ENCODE measurements at places on chromosomes 2 and 18.
A peak's percentile ranks its signal among the peaks of the same experiment; 100 is the strongest.

DNA sequence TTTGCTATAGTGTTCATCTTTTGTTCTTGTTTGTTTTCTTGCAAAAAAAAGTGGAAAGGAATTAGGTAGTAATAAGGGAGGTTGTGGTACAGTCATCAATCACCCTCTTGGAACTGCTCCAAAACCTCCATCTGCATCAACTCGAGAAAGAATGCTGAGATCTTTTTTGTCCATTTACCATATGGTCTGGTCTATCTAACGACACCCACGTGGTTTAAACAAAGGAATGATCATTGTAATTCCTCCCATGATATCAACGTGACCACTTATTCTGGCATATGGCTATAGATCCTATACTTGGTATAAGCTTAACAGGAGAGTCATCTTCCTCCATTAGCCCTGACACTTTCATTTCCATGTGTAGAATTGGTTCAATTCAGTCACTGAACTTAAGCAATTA, 1025.3 kb upstream of the NXPH2 start:
- DNase-seq, result no peak

DNA sequence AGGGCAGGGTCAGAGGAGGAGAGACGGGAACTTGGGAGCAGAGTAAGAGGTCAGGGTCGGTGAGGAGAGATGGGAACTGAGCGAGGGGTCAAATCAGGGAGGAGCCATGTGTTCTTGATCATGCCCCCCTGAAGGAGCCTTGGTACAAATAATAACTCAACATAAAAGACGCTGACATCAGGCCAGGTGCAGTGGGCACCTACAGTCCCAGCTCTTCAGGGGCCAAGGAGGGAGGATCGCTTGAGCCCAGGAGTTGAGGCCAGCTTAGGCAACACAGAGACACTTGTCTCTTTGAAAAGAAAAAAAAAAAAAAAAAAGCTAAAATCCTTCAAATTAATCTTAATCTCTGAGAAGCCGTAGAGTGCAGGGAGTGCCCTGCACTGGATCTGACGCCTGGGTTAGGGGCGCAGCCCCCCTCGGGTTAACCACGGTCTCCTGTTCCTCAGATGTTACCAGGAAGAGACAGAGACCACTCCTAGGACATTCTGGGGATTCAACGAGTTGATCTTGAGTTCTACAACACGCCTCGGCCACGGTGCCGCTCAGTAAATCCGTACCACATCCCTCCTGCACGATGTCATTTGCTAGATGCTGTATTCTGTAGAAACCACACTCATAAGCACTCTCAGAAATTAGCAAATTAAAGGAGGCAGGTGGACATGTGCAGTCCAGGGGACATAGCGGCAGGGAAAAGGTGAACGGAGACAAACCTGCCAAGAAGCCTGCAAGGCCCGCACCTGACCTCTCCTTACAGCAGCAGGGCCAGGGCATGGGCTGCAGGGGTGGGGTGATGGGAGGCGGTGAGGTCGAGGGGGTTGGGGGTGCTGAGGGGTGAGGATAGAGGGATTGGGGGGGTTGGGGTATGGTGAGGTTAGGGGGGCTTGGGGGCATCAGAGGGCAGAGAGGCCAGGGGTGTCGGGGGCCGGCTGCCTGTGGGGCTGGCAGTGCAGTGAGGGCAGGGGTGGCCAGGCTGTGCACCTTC, 29.2 kb downstream of the SLC66A2 start:
- DNase-seq, result no peak

DNA sequence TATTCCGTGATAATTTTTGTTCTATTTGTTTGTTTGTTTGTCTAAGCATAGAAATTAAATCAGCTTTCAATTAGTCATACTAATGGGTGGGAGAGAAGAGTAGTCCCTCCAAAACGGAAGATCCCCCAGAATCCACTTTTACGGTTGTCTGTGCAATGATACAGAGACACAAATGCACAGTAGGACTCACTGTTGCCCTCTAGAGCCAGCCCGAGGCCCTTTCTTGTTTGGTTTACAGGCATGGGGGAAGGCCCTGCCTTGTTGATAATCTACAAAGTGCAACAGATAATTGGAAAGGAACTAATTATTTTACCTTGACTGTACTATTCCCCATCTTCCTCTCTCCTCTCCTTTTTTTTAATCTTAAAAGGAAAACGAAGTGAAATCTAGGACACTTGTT, 121.1 kb downstream of the ACOXL start:
- no peak for DNase-seq

- no peak for DNase-seq
Observed at GRCh38 chr2:86383844-86384243, 46.4 kb upstream of the REEP1 start.

- no peak for DNase-seq
Observed at GRCh38 chr2:239776436-239777005, 248.6 kb downstream of the NDUFA10 start.

- no peak for DNase-seq
Observed at GRCh38 chr2:12032398-12032797, 286.0 kb downstream of the LPIN1 start.

DNA sequence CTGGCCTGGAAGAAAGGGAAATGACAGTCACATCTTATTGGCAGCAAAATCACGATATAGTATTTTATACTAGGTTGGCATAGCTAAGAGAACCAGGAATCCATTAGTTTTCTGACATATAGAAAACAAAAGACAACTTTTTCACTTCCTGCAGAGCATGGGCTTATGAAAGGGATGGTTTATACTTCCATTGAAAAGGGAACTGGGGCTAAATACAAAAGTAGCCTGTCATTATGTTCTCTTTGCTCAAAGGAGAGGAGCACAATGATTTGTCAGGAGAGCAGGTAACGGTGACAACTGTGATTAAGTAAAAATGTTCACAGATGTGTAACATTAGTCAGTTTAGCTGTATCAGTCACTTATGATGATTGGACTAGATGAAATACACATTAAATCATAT, 46.4 kb downstream of the SLC25A12 start:
- DNase-seq, result no peak

DNA sequence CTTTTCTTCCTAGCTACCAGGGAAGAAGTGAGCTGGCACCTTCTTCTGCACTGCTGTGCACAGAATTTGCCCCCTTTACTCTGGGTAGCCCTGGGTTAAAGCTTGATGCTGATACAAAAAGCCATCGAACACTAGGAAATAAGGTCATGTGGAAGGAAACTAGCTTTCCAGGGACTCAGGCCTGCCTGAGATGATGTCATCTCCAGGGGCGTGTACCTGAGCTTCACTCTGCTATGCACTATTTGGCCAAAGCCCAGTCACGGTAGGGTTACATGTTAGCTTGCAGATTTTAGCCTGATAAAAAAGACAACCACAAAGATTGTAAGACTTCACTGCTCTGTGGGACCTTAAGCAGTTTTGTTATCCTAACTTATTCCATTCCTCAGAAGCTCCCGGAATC, 20.4 kb downstream of the EDAR start:
- DNase-seq, result no peak

DNA sequence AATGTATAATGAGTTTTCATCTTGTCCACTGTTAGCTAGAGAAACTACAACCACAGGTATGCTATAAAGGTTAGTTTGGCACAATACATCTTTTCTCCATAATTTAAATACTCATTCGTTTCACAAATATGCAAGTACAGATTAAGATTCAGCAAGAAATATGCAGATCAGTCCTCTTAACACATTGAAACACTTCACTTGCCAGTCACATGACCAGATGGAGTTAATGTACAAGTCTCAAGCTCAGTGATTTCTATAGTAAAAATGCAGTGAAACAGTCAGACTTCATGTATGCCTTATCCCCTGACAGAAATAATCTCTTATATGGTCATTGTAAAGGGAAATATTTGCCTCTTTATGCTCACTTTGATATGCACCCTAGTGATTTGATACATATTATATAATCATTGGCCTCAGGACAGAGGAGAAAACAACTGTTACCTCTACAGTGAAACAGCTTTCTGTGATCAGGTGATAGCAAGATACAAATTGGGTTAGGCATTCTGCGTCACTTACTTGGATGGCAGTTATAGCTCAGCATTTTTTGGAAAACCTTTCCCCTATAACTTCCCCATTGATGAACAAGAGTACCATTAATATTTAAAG, 104.6 kb downstream of the TCF4 start:
- no peak for DNase-seq

DNA sequence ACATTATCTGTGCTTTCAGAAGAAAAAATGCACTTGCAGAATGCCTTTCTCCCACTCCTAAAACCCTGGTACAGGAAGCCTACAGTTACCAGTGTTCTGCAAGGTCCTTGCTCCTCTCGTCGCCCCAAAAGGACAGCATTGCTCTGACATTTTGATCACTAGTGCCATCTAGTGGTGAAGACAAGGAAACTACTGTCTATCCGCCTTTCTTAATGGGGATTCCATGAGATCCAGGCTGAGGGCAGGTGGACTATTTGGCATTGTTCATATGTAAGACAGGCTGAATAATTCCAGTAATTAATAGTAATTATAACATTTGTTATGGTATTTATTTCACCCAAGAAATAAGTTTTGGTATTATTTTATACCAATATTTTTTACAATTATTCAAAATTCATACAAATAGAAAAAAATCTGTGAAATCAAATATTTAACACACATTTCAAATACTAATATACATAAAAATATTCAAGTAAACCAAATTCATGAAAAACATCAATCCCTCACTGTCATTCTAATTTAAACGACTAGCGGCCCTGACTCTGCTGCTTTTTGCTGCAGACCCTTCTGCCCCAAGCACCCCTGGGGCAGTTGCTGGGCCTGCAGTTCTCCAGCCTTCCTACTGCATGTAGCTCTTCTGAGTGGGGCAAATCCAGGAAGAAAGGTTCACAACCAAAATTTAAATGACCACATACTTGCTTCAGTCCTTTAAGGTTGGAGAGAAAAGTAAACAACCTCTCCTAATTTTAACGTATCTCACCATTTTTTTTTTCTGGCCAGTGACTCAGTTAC, 19.0 kb downstream of the TPGS2 start:
- peak; percentile 15 for DNase-seq

DNA sequence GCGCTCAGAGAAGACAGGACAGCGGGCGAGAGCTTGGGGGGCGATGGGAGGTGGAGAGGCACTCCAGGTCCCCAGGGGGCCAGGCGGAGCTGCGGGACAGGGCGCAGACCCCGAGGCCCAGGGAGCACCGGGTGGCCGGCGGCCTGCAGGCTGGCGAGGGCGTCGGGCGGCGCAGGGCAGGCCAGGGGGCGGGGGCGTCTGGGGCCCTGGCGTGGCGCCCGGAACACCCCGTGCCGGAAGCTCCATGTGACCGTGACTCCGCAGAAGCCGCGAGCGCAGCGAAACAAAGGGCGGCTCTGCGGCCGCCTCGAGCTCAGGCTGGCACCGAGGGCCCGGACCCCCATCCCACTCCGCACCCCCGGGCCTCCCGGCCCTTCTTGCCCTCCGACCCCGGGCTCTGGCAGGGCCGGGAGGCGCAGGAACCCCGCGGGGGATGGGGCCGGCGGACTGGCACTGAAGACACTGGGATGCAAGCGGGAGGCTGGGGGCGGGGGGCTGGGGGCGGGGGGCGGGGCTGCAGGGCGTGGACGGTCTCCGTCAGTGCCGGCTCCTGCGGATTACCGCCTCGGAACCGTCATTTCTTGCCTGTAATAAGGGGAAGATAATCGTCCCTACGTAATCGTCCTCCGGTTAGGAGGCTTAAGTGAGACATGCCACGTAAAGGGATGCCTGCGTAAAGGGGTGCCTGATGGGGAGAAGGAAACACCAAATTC, 19.1 kb downstream of the SH2D6 start:
- DNase-seq, result no peak

DNA sequence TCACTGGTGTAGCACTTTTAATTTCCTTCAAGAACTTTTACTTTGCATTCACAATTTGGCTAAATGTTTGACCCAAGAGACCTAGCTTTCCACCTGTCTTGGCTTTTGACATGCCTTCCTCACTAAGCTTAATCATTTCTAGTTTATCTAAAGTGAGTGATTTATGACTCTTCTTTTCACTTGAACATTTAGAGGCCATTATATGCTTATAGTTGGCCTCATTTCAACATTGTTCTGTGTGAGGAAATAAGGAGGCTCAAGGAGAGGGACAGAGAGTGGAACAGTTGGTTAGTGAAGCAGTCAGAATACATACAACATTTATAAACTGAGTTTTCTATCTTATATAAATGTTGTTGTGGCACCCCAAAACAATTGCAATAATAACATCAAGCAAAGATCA, 489.3 kb upstream of the CDH2 start:
- no peak for DNase-seq

DNA sequence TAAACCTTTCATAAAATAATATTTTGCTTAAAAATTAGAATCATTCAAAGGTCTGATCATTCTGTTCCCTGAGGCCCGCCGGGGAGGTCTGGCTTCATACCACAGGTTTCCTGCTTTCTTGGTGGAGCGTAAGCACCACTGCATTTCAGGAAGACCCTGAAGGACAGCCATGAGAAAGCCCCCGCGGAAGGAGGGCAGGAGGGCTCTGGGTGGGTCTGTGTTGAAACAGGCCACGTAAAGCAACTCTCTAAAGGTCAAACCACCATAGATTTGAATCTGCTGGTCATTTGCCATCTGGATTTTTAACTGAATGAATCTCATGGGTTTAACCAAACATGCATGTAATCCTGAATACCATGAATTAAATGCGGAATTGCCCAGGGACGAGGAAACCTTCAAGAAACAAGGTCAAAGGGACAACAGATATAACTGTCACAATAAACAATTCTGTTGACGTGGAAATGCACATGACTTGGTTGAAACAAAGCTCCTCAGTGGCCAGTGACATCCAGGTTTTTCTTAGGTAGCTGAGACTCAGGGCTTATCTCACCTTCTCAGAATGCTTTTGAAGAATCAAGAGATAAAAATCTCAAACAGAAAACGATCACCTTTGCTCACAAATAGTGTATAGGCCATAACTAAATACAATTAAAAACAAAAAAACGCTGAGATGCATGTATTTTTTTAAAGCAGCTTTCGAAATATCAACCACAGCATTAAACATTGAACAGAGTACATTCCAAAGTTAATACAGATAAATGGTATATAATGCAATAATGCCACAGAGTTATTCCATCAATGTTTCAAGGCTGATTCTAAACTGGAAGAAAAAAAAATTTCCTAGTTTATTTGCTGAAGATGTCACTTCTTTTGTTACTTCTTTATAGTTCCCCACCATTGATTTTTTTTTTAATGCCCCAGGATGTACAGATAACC, 193.2 kb downstream of the BCL2 start:
- DNase-seq, result no peak

- DNase-seq, result peak; percentile 47
Observed at GRCh38 chr18:55510809-55511208, 77.2 kb downstream of the TCF4 start.

DNA sequence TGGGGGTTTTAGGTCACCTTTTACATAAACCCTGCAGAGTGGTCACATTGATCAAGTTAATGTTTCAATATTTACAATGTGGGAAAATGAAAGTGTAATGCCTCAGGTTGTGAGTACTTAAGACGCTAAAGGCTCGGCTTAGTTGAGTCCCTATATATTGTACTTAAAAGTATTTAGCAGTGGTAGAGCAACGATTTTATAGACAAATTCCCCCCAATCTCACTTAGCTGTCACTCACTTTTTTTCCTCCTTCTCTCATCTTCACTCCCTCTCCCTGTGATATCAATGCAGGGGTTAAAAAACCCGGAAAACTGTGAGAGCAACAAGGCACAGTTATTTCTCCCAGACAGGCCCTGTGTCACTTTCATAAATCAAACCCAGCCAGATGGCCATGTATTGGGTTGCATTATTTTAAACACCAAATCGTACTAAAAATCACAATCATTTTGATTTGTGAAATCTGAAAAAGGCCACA, 5.4 kb downstream of the POU3F3 start:
- no peak for DNase-seq

GRCh38 chr2:169365029-169365480, 2.7 kb upstream of the LRP2 start:
- DNase-seq, result no peak

- no peak for DNase-seq
Observed at GRCh38 chr2:136116151-136116812, 1.7 kb downstream of the CXCR4 start.

Measured in HS-5 (cell line).